ENCODE measurements at places on chromosomes 16 and 17.

DNA sequence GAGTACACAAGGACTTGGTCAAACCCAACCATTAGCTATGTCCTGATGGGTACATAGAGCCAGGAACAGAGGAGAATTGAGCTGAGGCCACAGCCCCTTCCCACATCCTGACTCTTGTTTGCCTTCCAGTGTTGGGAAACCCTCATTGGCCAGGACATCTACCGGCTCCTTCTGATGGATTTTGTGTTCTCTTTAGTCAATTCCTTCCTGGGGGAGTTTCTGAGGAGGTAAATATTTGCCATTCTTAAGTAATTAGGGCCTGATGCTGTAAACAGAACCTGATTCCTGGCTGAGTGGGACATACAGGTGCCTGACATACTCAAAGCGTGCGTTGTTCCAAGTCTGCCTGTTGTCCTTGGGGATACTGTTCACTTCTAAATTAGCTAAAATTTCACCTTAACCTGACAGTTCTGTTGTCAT, 42.6 kb downstream of the GDE1 start:
- DNase-seq, result no peak

GRCh38 chr17:55661963-55662834, 60.5 kb downstream of the TMEM100 start:
- no peak for DNase-seq

DNA sequence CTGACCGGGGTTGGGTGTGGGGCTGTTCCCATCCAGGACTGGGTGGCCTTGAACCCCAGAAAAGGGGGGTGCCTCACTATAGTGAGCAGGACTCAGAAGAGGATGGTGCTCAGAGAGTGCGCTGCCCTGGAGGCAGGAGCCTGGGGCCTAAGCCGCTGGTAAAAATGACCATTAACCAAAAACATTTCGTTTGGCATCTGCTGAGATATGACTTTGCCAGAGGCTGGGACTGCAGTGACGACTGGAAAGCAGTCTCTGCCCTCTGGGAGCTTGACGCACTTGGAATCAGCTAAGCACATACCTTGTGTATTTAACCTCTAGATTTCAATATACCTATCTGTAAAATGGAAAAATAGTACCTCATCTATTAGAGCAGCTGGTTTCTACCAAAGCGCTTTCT, 7.2 kb upstream of the CRHR1 start:
- no peak for DNase-seq

GRCh38 chr16:52068447-52069074, 478.4 kb downstream of the TOX3 start:
- DNase-seq, result peak; percentile 48

GRCh38 chr17:8806926-8807550, 7.9 kb upstream of the MFSD6L start:
- DNase-seq, result no peak

- peak; percentile 28 for DNase-seq
These were observed 48.5 kb upstream of the ZCCHC14 start for GRCh38 chr16:87541147-87541871.

DNA sequence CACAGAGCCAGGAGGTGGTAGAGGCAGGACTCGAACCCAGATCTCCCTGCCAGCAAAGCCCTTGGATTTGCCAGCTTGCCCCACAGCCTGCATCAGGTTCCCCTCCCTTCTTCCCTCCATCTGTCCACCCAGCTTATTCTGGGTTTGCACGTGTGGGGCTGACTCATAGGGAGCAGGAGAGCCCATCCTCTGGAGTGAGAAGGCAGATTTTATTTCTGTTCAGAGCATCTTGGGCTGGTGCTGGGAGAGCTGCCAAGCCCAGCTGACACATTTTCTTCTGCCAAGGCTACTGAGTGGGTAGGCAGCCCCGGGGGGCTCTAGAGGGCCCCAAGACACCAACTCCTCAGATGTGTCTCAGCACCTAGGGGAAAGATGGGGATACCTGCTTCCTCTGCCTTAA, 106.3 kb upstream of the CRHR1 start:
- no peak for DNase-seq

- DNase-seq, result no peak
These were observed 98.4 kb upstream of the GSE1 start for GRCh38 chr16:85514598-85515318.

- DNase-seq, result no peak
These were observed 848 bp downstream of the DNASE1L2 start for GRCh38 chr16:2237102-2237482.

DNA sequence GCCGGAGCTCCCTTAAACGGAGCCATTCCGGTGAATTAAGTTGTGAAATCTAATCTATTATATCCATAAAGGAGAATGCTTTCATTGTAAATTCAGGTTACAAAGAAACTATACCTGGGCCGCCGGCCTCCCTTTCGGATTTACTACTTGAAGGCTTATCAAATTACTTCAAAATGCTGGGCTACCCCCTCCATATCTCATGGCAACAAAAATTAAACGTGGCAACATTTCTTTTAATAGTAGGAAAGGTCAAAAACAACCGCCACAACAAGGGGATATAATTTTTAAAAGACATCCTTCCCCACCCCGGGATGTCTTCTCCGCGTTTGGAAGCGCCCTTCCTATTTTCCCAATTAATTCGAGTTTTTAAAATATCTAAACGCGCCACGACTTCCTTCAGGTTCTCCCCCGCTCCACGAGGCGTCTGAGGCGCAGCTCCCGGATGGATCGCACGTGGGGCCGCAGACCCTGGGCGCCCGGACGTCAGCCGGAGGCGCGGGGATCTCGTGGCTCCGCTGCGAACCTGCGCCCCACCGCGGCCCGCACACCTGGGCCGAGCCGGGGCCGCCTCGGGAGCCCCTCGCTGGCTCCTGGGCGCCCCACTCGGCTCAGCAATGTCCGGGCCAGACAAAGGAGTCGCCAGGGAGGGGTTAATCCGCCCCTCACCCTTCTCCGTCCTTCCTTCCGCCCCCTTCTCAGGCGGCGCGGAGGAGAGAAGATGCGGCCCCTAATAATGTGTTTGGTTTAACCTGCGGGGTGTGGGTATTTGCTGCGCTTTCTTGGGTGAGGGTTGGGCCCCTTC, 47.4 kb upstream of the SLC38A10 start:
- DNase-seq, result no peak

DNA sequence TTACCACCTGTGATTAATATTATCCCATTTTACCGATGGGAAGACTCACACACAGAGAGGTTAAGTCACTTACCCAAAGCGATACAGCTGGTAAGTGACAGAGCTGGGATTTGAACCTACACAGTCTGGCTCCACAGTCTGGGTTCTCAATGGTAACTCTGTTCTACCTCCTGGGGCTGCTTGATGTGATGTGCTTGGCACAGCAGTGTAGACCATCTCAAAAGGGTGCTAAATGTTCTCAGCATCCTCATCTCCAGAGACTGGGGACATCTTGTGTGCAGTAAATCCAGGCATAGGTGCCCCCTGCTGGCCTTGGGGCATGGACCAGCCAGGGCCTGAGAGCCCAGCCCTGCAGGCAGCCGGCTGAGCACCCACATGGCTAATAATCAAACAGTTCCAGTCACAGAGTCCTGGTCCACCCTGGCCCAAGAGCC, 15.4 kb upstream of the KATNB1 start:
- DNase-seq, result peak; percentile 1

DNA sequence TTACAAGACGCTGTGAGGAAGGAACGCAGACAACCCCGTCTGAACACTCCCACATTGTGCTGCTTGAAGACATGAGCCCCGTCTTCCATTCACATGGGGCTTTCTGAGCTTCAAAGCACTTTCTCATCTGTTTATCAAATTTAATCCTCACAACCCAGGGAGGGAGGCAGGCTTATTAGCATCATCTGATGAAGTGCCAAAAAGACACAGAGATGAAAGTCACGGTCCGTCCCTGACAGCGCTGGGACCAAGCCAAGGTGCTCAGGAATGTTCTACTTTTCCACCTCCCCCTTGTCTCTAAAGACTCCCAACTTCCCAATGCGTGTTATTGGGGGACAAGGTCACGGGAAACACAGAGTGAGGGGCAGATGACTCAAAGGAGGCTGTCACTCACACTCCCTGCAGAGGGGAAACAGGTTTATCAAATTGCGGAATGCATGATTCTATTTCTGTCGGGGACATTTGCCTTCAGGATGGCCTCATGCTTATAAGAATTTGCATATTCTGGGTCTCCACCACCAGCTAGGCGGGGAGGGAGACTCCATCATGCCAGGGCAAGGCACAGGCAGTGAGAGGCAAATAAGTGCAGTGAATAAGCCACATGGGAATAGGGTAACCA, 10.7 kb downstream of the XYLT1 start:
- DNase-seq, result no peak

DNA sequence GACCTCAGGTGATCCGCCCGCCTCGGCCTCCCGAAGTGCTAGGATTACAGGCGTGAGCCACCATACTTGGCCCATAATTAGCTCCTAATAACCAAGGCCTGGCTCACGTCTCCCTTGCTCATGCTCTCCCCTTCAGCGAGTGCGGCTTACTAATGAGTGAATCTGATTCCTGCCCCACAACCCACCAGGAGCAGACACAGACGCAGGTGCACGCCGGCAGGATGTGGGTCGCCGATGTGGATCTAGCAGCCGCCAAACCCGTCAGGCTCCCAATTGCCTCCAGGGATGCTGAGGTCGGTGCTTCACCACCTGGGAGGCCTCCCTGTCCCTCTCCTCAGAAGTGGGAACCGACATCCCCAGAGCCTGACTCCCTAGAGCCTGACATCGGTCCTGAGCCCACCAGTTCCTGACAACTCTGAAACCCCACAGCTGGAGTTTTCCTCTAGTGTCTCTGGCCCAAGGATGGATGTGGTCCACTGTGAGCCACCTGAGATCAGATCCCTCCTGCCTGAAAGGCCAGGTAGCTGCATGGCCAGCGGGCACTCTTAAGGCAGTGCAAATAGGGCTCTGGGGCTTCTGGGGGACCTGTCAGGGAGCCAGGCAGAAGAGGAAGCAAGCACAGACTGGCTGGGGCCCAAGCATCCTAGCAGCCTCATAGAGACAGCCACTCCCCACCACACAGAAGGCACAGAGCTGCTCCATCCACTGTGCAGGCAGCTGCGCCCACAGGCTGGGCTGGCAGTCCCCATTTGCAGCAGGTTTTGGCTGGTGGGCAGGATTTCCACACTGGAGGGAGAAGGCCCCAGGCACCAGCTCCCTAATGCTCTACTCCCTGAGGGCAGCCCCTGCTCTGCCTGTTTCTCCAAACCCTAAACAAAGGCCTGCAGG, 10.8 kb downstream of the EXOC7 start:
- no peak for DNase-seq

- DNase-seq, result no peak
These were observed 4.2 kb downstream of the MSI2 start for GRCh38 chr17:57260325-57261083.

- no peak for DNase-seq
These were observed 19.6 kb upstream of the N4BP1 start for GRCh38 chr16:48629531-48629930.

GRCh38 chr17:33292201-33292980, 704 bp downstream of the ASIC2 start:
- no peak for DNase-seq

DNA sequence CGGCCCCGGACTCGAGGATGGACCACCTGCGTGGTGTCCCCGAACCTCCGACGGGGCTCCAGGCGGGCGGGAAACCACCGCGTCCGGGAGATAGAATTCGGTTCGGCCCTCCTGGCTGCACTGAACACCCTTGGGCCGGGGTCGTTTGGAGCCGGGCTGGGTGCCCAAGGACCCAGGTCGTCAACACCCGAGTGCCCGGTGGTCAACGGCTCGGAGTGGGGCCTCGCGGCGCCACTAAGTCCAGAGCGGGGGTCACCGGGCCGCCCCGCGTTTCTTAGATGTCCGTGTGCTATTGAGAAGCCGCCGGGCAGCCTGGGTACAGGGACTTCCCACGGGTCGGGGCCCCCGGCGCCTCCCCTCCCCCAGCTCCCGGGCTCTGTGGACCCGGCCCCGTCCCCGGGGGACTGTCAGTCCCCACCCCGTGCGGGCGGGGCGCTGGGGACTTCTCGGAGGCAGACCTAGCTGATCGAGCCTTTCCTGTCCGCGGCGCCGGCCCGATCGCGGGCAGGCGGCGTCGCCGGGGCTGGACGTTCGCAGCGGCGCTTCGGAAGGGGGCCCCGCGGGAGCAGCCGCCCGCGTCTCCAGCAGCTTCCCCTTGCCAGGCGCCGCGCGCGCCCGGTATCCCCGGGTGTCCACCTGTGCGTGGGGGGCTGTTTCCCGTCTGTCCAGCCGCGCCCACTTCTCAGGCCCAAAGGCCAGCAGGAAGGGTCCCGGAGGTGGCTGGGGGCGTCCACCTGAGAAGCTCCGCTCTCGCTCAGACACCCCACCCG, 655 bp upstream of the NPTX1 start:
- peak; percentile 20 for DNase-seq

DNA sequence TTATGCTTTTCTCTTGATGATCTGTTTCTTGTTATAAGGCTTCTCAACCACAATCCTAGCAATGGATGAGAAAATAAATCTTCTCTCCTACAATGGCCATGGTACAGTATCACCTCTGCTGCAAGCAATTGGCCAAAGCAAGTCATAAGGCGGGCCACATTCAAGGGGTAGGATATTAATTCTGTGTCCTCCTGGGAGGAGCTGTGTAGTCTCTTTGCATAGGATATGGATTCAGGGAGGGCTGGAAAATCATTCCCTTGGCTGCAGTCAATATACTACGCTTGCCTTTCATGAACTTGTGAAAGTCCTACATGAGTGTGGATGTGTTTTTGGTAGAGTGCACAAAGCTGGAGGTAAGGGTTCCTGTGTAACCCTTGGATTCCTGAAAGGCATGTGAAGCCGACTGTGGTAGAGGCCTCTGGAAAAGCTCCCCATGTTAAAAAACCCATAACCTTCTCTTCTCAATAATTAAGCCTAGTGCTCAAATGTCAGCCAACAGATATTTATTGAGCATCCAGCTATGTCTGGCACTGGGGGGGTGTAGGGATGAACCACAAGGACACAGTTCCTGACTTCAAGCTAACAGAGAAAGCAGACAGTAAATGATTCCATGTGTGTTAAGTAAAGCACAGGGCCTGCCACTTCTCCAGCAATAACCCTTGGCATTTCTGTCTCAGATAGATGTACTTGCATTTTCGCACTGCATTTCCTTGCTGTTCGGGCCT, 147.6 kb upstream of the HS3ST3A1 start:
- no peak for DNase-seq

GRCh38 chr16:81715358-81716196, 63.5 kb upstream of the PLCG2 start:
- DNase-seq, result no peak

- no peak for DNase-seq
These were observed 34.8 kb upstream of the LITAF start for GRCh38 chr16:11621539-11621919.

GRCh38 chr16:88610909-88611812, 27.2 kb upstream of the IL17C start:
- DNase-seq, result no peak

GRCh38 chr16:77596261-77596660, 126.1 kb upstream of the NUDT7 start:
- DNase-seq, result no peak

- DNase-seq, result no peak
These were observed 1.3 kb downstream of the CCDC102A start for GRCh38 chr16:57534881-57535658.

DNA sequence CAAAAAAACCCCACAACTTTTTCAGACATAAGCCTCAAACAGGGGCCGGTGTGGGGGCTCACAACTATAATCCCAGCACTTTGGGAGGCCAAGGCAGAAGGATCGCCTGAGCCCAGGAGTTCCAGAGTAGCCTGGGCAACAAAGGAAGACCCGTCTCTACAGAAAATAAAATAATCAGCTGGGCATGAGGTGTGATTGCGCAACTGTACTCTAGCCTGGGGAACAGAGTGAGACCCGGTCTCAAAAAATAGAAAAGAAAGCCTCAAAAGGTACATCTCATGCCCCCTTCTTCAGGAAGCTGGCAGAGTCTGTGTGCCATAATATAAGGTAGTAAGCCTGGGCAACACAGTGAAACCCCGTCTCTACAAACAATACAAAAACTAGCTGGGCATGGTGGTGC, 3.2 kb downstream of the ZSWIM7 start:
- DNase-seq, result no peak
